ENCODE measurements at places on chromosomes 13 and 19.

DNA sequence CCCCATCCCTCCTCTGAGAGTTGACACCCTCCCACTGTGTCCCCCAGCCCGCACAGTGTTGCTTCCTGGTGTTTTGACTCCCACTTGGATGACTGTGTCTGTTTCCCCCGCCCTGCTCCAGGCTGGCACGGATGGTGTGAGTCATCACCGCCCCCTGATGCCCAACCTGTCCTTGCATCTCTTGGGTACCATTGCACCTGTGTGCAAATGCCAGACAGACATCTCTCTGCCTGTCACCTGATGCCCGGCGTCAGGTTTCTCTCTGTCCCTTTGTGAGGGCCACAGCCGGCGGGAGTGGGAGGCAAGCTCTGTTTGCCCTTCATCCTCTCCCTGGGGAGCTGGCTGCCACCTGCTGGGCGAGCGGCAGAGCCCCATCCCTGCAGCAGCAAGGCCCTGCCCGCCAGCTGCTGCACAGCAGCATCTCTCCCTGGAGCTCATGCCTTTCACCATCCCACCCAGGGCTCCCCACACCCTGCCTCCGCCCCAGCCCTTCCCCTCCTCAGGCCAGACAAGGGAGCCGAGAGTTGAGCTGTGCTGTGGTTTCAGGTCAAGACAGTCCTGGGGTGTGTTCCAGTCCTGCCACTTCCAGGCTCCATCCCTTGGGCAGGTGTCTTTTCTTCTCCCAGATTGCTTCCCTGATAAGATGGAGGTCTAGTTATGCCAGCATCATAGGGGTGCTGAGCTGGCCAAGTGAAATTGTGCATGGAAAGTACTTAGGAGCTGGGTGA is 29.7 kb downstream of the NKPD1 start:
- DNase-seq = no peak

- no peak for DNase-seq
These were observed 723.9 kb downstream of the GPC5 start for GRCh38 chr13:92122186-92122853.

DNA sequence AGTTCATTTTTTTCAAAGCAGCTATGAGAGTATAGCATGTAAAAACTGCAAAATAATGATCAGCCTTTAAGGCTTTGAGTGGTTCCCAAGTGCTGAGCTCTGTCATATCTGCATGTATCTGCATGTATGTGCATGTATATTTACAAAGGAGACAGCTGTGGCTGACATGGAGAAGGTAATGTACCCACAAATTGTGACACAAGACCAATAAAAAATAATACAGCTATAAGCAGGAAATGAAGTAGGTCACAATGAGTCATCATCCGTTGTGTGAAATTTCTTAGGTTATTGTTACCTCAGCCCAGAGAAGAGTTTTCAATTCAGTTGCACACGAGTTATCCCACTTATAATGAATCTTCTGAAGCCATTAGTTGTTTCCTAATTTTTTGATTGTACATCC is 60.9 kb upstream of the MED4 start:
- DNase-seq = peak; percentile 33

- no peak for DNase-seq
These were observed 33.4 kb downstream of the COG6 start for GRCh38 chr13:39688699-39689405.

GRCh38 chr13:75744127-75744526 is 108.0 kb downstream of the LMO7 start:
- DNase-seq = no peak

GRCh38 chr13:99526549-99526948 is 25.3 kb downstream of the TM9SF2 start:
- no peak for DNase-seq

DNA sequence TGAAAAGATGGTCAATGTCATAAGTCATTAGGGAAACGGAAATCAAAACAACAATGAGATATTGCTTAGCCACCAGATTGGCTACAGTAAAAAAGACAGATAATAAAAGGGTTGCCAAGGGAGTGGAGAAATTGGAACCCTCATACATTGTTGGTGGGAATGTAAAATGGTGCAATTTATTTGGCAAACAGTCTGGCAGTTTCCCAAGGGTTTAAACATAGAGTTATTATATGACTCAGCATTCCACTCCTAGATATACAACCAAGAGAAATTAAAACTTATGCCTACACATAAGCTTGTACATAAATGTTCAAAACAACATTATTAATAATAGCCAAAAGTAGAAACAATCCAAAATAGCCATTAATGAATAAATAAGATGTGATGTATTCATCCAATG is 9.9 kb upstream of the ZNF227 start:
- no peak for DNase-seq

DNA sequence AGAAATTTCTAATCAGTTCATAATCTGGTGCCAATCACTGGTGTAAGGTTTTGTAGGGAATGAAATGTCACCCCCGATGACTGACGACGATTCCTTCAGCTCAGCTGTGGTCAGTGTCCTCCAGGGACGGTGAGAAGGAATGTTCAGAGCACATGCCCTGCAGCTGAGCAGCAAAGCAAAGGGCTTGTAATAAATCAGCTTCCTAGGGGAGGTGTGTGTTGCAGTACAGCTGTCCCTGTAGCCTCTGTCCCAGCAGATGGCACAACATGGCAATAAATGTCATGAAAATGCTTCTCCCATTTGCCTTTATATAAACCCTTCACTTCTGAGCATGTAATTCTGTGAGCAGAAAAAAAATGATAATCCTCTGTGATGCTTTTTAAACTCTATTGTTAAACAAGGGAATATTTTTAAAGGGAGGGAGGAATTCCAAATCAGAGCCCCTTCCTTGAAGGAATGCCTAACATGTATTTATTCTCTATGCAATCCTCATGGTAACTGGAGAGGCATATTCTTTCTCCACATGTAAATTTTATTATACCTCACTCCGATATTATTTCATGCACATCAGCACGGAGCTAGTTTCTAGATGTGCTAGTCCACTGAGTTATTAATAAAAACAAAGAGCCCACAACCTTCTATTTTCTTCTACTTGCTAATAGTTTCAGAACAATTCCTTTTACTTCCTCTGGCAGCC is 102.5 kb downstream of the FAM216B start:
- DNase-seq = no peak

DNA sequence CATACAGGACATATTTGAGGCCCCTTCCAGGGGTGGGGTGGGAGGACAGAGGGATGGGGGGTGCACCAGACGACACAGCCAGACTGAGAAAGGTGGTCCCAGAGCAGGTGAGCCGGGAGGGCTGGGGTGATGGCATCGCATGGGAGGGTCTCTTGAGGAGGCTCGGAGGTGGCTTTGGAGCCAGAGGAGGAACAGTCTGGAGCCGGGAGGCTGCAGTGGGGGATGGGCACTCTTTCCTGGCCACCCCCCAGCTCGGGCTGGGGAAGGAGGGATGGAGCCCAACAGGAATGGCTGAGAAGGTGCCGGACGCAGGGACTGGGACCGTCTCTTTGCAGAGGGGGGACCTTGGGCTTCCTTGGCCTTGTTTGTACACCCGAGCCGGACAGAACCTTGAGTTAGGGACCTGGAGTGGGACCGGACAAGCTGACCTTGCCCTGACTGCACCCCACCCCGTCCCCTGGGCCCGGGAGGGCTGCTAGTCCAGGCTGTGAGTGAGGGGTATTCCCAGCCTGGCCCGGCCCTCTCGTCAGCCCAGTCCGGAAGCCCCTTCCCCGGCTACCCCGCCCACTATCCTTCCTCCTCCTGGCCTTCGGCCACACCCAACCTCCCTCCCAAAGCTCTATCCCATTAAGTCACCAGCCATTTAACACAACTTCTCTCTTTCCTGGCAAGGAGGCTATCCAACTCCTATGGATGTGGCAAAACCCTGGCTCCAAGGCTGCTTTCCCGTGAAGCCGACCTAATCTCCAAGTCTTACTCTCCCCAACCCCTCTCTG is 816 bp upstream of the TBXA2R start:
- DNase-seq = no peak

GRCh38 chr13:87851410-87851809 is 180.2 kb downstream of the SLITRK5 start:
- DNase-seq = no peak

DNA sequence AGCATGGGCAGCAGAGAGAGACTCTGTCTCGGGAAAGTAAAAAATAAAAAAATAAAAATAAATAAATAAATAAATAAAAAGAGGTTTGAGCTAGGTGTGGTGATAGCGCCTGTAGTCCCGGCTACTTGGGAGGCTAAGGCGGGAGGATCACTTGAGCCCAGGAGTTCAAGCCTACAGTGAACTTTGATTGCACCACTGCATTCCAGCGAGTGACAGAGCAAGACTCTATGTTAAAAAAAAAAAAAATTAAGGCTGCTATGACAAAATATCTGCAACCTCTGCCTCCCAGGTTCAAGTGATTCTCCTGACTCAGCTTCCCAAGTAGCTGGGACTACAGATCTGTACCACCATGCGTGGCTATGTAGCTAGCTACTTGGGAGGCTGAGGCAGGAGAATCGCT is 3.2 kb upstream of the DENND1C start:
- DNase-seq = no peak

GRCh38 chr13:114124431-114124830 is 8.0 kb downstream of the RASA3 start:
- DNase-seq = no peak

DNA sequence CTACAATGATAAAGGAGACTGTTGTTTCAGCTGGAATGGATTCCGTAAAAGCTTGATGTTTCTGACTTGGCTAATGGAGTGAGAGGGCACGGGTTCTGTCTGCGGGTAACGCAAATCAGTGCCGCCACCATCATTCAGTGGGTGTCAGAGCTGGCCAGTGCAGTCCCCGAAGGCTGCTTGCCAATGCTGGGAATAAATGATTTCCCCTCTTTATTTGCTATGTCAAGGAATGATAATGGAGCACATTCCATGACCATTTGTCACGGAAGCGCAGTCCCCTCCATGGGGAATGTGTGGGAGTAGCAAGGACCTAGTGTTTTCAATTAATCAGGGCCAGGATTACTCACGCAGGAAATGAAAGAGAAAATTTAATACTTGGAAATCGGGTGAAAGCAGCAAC is 899.3 kb downstream of the UQCRFS1 start:
- DNase-seq = no peak

- no peak for DNase-seq
These were observed 103.3 kb upstream of the HTR2A start for GRCh38 chr13:47000165-47000564.

- DNase-seq = no peak
These were observed 9.0 kb downstream of the COL4A1 start for GRCh38 chr13:110297766-110298504.

DNA sequence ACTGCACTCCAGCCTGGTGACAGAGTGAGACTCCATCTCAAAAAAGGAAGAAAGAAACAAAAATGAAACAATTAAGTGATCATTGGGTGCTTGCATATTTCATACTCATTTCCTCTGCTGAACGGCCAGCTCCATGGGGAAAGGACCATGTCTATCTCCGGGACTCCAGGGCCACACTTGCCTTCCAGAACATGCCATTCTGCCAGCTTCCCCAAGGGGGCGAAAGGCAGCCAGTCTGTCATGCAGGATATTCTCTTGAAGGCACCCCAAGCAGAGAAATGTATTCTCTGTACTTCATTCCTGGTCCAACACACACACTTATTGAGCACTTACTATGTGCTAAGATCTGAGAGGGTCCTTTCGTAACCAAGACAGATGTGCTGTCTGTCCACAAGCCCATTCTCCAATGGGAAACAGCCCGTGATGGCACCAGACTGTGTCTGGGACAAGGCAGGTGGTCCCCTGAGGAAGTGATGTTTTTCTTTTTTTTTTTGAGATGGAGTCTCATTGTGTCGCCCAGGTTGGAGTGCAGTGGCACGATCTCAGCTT is 10.2 kb upstream of the CARM1 start:
- DNase-seq = peak; percentile 53

GRCh38 chr13:22883262-22883840 is 297.4 kb upstream of the SGCG start:
- no peak for DNase-seq

DNA sequence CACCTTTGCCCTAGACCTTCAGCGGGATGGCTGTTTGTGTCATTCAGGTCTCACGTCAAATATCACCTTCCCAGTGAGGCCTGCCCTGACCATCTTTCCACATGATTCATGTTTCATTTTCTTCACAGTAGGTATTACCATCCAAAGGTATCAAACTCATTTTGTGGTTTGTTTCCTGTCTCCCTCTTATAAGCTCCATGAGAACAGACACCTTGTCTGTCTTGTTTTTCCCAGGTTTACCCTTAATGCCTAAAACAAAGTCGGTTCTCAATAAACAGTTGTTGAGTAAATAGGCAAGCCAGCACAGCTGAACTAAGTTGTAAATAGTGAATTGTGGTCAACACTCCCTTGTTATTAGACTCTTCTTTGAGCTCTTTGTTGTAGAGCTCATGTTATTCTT is 122.6 kb upstream of the GJB6 start:
- DNase-seq = no peak

- no peak for DNase-seq
These were observed 13.7 kb downstream of the EIF3K start for GRCh38 chr19:38632476-38633213.

- DNase-seq = no peak
These were observed 9.5 kb downstream of the B3GLCT start for GRCh38 chr13:31209172-31209840.

DNA sequence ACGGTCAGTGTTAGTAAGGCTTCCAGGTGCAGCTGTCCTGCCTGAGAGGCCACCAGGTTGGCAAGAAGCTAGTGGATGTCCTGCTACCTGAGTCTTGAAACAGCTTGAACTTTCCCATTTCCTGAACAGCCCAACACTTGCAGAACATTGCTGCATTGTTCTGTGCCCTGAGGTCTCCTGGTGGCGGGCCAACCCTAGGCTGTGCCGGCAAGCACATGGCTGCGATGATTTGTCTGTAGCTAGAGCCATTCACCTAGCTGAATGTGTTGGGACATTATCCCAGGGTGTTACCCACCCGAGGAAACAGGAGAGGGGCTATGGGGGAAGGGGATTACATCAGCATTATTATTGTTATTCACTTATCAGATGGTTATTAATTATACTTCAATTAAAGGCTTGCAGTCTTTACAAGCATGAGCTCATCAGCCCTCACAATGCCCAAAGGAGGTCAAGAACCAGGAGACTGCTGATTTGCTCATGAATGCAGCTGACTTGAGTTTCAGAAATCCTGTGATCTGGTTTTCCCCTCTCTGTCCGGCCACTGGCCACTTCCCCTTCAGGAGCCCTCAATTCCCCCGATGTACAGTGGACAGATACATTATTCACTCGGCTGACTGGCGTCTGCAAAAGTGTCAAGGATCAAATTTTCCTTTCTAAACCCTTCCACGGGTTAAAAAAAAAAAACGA is 187.6 kb upstream of the TSC22D1 start:
- no peak for DNase-seq

DNA sequence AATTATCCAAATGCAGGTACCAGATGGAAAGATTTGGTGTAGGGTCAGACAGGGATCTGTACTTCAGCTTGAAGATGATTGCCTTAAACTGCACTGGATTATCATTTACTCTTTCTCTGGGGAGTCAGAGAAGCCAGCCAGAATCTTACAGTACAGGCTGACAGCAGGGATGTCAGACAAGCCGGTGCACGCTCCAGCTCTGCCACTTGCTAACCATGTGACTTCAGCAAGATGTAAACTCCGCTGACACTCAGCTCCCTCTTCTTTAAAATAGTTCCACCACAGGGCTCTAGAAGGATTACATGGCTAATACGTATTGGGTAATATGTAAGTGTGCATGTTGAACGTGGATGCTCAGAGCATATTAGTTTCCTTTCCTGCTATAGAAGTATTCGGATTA is 251.4 kb upstream of the MAB21L1 start:
- no peak for DNase-seq

All from CD4-positive, alpha-beta T cell treated with Interleukin-15 for 1 hour (primary cell).